Mammary epithelial cell (primary cell): ENCODE measurements at places on chromosomes 2 and 18. TPM values are rescaled to one million over a fixed set of nuclear protein-coding genes. Genes with fewer than 3 reads are reported as not detected.

Gene UGT1A5
- total RNA-seq: 0.99 TPM in 2 replicates

Gene MPP4
- 0.16 and 0.59 TPM in 2 replicates for total RNA-seq

Gene NCKAP5
- 7.6 and 10.5 TPM in 2 replicates for total RNA-seq

Gene OR6B2
- total RNA-seq: not detected

Gene TMEM37
- total RNA-seq: not detected

GRCh38 chr2:36584148-36584794 lies 13.7 kb downstream of the FEZ2 start:
- no peak for DNase-seq

DNA sequence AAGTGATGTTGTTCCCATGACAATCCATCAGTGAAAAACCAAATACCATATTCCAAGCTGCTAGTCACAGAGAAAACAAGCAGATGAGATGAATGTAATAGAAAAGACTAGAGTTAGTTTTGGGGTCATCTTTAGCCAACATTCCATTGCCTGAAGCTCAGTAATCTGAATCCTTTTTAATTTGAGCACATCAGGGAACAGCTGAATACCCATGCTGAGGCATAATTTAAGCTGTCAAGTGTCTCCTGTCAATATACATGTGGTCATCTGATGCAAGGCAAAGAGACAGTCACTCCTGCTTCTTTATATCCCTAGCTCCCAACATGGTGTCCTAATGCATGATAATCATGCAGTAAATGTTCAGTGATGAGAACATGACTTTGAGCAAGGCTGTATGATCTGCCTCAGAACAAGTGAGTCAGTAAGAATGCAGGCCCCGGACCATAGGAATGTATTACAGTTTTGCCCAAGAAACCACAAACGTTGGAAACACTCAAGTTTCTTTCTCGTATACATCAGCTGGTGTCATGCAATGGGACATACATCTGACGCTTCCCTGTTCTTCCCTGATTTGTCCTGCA lies 48.0 kb downstream of the CDK15 start:
- peak; percentile 98 for DNase-seq

DNA sequence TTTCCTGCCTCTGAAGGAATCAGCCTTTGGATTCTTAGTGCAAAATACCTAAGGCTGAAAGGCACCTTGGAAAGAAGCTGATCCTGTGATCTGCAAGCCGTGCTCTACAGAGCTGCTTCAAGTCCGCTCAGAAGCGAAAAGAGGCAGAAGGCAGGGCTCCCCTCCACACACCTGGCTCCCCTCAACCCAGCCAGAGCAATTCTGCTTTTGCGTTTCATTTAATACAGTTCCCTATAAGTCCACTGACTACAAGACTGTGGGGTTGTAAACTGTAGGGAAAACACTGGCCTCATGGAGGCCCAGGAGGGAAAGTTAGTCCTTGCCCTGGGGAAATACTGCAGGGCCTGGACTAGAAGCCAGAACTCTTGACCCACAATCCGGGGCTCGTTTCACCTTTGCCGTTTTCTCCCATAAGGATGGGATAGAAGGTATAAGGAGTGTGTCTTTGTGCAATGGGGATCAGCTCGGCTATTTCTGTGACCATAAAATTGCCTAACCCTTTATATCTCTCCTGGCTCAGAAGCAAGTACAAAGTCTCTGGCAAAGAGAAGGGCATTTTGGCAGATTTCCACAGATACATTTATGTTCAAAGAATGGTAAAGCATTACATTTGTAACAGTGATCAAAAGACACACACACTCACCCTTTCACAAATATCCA lies 95.8 kb upstream of the TEX51 start:
- DNase-seq: no peak
